ENCODE measurements at places on chromosomes 5 and 9.
A peak's percentile ranks its signal among the peaks of the same experiment; 100 is the strongest.

DNA sequence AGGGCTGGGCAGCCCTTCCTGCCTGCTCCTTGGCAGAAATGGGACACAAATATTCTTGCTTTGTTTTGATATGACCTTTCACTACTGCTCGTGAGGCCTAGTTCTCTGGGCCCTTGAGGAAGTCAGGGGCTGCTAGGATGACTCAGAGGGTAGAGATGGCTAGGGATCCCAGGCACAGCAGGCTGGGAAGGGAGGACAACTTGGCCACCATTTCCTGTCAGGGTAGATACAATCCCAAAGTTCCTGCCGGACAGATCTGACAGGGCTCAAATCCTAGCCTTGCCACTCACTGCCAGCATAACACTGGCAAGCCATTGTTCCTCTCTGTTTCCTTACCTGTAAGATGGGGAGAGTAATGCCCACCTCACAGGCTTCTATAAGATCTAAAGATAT is 31.7 kb upstream of the MEIKIN start:
- DNase-seq = no peak

DNA sequence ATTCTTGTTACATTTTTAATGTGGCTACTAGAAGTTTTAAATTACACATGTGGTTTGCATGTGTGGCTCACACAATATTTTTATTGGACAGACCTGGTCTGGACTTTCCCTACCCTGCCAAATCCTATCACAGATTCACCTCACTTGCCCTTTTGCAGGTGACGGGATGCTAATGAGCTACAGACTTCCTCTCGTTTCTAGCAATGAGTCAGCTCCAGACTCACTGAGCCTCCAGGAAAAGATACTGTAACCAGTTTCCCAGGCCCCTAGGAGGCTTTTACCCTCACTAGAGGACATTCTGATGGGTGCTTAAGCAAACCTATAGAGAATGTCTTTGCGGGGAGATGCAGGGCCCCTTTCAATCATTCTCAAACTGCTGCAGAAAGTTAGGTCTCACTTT is 135.4 kb downstream of the WDR41 start:
- peak; percentile 30 for DNase-seq

DNA sequence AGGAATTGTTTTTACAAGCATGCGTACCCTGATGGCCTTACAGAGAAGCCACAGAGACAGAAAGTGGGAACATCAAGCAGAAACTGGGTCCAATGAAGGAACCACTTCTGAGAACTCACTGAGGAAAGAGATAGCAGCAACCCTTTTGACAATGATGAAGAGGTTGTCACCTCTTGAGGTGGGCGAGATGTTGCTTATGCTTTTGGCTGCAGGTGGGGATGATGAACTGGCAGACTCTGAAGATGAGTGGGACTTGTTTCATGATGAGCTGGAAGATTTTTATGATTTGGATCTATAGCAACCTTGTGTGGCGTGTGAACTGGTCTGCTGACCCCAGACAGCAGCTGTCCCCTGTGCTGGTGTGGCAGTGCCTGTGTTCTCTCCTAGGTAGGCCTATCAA is 50.9 kb downstream of the ZNF510 start:
- DNase-seq = no peak

- no peak for DNase-seq
Observed at GRCh38 chr9:136694163-136694871, 7.1 kb upstream of the AGPAT2 start.

DNA sequence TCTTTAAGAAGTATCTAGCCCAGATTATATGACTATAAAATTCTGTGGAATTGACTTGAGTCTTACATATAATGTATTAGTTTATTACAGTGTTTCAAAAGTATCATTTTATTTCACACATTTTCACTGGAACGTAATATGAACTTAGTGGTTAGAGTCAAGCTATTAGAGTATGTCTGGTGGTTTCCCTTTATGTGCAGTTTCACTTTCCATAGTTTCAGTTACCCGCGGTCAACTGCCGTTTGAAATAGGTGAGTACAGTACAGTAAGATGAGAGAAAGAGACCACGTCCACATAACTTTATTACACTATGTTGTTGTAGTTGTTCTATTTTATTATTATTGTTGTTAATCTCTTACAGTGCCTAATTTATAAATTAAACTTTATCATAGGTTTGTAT is 50.5 kb downstream of the COMMD10 start:
- no peak for DNase-seq

DNA sequence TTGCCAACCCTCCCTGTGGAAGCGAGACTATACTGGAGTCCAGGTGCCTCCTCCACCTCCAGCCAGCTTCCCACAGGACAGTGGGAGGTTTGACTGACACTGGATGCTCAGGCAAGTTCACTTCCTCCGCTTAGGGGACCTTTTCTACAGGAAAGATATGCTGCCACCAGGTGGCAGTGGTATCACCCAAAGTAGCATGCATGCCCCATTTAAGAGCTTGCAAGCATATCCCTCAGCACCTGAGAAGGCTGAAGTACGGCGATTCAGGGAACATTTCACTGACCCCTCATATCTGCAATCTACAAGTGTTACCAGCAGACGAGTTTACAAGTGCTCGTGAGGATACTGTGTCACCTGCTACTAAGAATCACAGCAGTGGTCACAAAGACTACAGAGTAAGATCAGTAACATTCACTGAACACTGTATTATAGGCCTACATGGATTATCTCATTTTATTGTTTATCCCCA is 75.5 kb downstream of the KLHL3 start:
- DNase-seq = peak; percentile 41

DNA sequence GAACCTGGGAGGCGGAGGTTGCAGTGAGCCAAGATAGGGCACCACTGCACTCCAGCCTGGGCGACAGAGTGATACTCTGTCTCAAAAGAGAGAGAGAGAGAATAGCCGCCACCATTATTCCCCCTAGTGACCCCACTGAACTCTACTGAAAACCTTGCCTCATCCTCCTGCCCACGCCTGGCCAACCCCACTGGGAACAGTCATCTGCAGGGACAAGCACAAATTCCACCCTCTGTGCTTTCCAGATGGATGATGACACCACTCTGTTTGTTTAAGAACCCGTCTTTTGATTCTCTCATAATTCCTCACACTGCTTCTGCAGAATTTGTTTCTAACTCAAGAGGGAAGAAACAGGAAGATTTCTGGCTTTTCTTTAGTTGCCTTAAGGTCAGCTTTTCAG is 12.2 kb downstream of the BHMT2 start:
- no peak for DNase-seq

DNA sequence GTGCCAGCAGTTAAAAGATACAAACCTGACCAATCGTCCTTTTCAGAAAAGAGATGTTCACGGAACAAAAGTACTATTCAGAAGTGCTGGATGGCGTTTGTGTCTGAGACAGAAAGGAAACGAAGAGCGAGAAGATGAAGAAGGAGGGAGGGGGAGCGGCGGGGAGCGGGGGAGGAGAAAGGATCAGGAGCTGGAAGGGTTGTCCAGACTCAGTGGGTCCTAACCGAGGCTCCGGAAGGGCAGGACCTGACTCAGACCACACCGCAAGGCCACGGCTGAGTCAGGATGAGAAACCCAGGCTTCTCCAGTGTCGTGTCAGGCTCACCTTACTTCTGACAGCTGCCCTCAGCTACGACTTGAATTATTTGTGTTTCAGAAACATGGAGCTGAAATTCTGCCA is 46.2 kb downstream of the PAX5 start:
- DNase-seq = no peak

GRCh38 chr5:167143716-167144115 is 1147.7 kb upstream of the WWC1 start:
- DNase-seq = no peak

All from HS-5 (cell line).